Activated CD8-positive, alpha-beta memory T cell treated with anti-CD3 and anti-CD28 coated beads for 1 hour (primary cell): ENCODE measurements at places on chromosomes 1 and 21.

- DNase-seq, result no peak
These were observed 601.0 kb downstream of the NUF2 start for GRCh38 chr1:163922743-163923201.

GRCh38 chr21:40731206-40731605, 115.8 kb downstream of the DSCAM start:
- no peak for DNase-seq

GRCh38 chr1:155127967-155128754, 485 bp downstream of the EFNA1 start:
- DNase-seq, result no peak

GRCh38 chr1:110254604-110255391, 44.7 kb downstream of the KCNC4 start:
- DNase-seq, result no peak

- no peak for DNase-seq
These were observed 37.2 kb downstream of the SCCPDH start for GRCh38 chr1:246761396-246761795.

DNA sequence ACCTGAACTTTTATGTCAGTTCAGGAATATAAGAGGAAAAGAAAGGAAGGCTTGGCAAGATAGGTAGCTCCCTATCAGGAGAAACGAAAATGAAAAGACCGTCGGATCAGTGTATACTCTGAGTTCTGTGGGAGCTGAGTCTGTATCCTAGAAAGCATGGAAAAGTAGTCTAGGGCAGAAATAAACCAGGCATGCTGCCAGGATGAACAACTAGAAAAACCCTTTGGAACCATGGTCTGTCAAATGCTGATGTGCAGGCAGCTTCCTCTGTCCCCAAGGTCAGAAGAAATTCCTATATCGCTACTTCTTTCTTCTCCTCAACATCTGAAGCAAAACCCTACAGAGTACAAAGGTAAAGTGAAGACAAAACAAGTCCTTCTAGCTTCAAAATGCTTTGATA, 268.8 kb downstream of the ST6GALNAC3 start:
- no peak for DNase-seq

DNA sequence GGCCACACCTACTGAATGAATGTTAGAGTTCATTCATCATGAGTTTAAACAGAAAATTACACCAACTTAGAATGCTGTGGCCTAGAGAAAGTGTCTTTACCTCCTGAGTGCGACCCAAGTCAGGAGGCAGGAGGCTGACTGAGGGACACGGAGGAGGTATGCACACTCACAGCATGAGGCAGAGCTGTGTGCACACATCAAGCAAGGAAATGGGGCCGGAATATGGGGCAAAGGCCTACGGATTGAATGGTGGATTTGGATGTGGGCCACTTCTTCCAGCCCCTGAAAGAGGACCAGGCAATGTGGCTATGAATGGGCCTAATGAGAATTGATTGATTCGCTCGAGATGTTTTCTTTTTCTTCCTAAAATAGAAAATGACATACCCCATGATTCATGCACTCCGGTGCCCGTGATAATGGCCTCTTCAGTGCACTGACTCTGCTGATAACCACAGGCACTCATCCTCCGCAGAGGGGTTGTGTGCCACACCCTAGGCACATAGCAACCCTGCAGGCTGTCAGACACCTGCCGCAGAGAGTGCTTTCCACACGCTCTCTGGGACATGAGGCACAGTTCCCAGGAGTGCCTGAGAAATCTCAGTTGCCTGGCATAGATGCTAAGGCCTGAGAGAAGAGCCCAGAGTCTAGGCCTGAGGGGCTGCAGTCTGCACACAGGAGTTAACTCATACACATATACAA, 155.5 kb downstream of the GLUL start:
- no peak for DNase-seq

DNA sequence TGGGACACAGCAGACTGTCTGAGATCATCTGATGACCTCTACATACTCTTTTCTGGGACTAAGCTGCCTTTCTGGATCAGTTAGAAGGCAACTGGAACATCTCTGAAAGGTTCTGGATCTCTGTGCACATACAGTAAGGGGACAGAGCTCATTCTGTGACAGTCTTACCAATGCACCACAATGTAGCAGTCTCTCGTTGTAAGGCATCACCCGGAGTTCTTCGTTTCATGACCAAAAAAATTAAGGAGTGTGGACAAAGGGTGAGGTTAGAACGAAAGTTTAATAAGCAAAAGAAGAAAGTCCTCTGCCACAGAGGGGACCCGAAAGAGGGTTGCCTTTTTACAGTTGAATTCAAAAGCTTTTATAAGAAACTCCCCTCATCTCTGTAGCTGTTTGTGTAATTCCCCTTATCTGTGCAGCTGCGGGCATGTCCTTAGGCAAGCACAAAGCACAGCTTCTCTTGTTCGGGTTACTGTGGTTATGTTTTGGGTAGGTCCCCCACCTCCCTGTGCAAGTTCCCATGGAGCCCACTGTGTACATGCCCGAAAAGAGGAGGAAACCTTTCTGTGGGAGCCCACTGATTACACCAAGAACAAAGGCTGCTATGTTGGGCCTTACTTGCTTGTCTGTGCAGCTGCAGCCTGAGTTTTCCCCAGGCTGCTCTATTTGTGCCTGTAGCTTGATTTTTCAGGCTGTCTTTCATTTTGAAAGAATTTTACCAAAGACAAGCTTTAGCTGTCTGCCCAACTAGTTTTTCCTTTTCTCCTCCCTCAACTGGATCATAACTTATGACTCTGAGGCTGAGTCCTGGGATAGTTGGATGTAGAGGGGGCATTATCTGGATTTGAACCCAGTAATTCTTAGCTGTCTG, 53.1 kb upstream of the CACNA1E start:
- no peak for DNase-seq

GRCh38 chr1:116587501-116588227, 16.8 kb upstream of the CD58 start:
- DNase-seq, result no peak

DNA sequence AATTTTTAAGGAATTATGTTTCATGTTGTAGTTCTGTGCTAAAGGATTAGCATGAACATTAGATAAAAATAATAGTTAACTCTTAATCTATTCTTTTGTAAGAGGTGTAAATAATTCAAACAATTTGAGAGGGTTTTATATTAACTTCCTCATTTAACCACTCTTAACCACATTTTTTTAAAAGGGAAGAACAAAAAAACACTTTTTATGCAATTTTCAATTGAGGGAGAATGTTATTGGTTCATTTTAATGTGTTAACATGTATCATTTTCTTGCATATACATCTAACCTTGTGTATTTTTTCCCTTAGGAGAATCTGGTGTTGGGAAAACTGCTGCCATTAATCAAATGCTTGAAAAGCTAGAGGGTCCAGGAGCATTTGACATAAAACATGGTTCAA, 169.0 kb downstream of the LBR start:
- no peak for DNase-seq

- no peak for DNase-seq
These were observed 83.3 kb downstream of the FNBP1L start for GRCh38 chr1:93531193-93531592.

- DNase-seq, result no peak
These were observed 85.9 kb downstream of the UROD start for GRCh38 chr1:45097944-45098343.

GRCh38 chr21:45552696-45553391, 10.6 kb upstream of the SLC19A1 start:
- no peak for DNase-seq

DNA sequence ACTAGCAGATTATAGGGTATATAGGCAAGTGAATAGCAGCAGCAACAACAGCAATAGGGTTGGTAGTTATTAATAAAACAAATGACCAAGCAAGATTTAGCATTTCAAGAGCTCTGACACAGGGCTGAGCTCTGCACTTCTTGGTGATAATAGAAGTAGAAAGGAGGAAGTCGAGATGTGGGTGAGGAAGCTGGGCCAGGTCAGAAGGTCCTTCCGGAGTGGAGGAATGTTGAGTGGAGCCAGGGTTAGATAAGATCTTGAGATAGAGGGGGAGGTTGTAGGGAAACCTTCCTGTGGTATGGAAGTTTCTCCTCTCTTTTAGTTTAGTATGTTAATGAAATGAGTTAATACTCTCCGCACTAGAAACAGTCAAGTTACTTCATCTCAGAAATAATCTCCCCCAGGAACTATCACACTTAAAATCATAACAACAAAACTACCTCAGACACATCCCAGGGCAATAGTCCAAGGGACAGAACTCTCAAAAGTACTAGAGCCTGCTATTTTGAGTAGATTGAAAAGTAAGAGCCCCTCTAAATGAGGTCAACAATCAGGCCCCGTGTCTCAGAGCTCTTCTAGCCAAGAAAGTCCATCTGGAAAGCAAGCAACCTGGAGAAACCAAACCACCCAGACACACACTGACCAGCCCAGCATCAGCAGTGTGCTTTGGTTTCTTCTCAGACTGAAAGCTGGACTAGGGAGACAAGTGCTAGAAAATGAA, 45.4 kb upstream of the ATP1B1 start:
- DNase-seq, result no peak

DNA sequence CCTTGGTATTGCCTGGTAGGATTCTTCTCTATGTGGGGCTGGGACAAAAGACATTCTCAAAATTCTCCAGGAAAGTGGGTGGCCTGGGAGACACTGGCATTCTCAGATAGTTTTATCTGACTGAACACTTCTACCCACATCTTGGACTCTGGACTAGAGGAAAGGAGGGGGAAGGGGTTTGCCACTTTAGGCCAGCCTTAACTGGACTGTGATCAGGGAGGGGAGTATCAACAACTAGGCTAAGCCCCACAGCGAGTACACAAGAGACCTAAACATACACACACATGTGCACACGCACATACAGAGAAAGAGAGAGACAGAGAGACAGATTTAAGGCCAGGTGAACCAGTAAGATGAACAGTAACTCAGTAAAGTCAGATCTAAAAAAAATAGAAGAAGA, 1.2 kb upstream of the SEMA6C start:
- DNase-seq, result no peak

DNA sequence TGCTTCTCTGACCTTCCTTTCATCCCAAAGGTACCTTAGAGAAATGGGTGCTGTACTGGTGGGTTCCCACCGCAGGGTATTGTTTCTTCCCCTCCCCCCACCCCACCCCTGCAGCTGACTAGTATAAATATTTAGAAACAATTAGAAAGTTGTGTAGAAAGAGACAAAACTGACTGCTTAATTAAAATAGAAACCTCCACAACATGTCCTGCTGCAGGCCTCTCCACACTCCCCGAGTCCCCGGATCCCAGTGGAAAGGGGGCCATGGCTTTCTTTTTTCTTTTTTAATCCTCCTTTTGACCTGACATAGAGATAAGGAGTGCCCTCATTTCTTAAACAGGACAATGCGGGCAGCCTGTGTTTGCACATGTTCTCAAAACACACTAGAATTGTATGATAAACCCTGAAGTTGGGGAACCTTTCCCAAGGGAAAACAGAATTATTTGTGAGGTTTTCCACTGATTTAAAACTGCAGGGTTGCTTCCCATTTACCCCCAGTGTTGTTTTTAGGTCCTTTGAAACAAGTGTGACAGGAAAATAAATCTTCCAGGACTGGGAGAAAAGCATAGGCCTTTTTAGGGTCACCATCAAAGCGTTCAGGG, 1.7 kb downstream of the RHOU start:
- DNase-seq, result no peak

DNA sequence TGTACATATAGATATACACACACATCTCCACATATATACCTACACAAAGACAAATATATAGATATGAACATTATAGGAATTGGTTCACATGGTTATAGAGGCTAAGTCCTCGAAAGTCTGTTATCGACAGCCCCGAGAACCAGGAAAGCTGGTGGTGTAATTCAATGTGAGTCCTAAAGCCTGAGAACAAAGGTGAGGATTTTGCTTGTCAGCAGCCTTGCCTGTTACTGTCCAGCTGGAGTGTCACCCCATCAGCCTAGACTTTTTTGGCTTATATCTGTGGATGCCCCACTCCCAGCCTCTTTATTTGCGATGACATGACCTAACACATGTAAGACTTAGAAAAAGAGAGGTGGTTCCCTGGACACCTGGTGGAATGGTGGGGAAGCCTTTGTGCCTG, 97.0 kb downstream of the GIPC2 start:
- DNase-seq, result no peak

DNA sequence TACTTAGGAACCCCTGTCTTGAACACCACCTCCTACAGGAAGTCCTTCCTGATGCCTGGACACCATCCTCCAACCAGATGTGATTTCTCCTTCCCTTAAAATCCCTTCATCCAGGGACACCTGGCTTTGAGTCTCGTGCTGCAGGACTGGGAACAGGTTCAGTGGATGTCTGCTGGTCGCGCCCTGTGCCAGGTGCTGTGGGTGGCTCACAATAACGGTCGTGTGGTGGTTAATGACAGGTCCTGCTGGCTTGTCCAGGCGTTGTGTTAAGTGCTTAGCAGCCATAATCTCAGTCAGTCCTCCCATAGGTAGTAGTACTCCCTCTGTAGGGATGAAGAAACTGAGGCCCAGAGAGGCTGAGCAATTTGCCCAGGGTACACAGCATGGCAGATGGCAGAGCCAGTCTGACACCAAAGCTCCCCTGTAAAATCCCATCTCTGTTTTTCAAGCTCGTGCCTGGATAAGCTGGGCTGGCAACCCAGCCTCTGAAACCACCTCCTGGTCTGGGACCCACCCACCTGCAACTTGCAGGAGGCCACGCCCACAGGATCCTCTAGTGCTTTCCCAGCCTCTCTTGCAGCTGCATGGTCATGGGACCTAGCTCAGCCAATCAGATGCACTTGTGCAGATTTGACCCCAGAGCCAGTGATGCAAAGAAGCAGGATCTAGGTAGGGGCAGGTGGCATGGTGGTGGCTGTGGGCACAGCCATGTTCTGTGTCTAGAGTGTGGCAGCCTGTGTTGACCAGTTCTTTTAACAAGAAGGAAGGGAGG, 106.0 kb upstream of the IFFO2 start:
- DNase-seq, result no peak

DNA sequence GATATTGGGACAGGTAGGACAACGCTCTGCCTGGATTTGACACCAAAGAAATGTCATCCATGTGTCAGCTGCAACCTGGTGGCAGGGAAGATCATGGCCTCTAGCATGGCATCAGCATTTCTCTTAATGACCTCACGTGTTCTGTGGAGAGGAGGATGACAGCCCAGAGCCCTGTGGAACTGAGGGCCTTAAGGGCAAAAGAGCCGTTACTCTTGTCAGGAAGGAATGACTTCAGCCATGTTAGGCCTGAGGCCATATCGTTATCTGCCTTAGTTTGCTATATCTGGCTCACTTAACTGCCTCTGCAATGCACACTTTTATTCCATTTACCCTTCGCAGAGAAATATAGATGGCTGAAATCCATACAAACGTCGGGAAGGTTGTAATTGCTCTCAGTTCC, 83.2 kb upstream of the PBX1 start:
- no peak for DNase-seq

DNA sequence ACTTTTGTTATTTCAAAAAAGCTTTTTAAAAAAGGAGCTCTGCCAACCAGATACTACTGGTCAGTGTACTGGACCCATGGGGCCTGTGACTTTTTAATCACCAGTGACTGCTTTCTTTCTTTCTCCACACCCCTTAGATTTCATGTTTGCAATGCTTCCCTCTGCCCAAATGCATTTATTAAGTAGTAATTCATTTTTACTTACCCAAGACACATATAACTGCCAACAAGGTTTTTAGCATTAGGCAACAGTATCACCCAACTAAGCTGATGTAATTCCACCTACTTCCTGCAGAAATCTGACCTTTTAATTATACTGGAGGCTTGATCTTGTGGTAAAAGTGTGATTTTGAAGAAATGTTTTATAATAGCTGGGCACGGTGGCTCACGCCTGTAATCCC, 12.5 kb downstream of the MECR start:
- DNase-seq, result no peak

- no peak for DNase-seq
These were observed 5.3 kb upstream of the SDE2 start for GRCh38 chr1:226004396-226004795.
